T-helper 1 cell (primary cell): ENCODE measurements at places on chromosomes 4 and X.

GRCh38 chrX:41518127-41518840 is 71.1 kb downstream of the NYX start:
- no peak for DNase-seq

DNA sequence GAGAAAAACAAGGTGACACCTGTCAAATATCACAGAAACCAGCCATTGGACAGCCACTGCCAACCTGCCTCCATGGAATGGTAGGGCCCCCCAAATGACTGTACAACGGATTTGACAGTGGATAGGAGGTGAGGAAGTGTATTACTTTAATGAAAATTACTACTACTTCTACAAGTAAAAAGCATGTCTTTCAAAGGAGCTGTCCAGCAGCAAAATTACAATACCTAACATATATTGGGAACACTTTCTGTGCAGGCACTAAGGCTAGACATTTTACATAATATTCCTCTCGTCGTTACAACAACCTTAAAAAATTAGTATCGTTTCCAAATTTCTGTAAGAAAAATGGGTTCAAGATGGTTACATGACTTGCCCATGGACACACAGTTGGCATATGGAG is 14.9 kb downstream of the PPP3CA start:
- no peak for DNase-seq

DNA sequence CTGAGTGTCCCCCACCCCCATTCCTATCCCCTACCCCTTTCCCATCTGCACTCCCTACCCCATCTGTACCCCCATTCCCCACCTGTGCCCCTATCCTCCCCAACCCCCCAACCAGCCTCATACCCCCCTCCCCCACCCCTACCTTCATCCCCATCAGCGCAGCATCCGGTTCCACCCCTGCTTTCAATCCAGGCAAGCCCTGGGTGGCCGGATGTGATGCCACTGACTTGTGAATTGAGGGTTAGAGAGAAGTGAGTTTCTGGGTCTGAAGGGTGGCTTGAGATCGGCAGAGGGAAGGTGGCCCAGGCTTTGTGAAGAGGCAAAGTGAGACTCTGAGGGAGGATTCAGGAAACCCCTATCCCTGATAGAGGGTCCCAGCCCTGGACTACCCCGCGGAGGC is 7.8 kb downstream of the MAGEA4 start:
- DNase-seq = no peak

GRCh38 chrX:55014897-55015299 is 14.7 kb downstream of the APEX2 start:
- no peak for DNase-seq

- DNase-seq = no peak
These were observed 45.0 kb upstream of the ITM2A start for GRCh38 chrX:79412166-79412565.

GRCh38 chrX:41468647-41469323 is 21.6 kb downstream of the NYX start:
- no peak for DNase-seq

DNA sequence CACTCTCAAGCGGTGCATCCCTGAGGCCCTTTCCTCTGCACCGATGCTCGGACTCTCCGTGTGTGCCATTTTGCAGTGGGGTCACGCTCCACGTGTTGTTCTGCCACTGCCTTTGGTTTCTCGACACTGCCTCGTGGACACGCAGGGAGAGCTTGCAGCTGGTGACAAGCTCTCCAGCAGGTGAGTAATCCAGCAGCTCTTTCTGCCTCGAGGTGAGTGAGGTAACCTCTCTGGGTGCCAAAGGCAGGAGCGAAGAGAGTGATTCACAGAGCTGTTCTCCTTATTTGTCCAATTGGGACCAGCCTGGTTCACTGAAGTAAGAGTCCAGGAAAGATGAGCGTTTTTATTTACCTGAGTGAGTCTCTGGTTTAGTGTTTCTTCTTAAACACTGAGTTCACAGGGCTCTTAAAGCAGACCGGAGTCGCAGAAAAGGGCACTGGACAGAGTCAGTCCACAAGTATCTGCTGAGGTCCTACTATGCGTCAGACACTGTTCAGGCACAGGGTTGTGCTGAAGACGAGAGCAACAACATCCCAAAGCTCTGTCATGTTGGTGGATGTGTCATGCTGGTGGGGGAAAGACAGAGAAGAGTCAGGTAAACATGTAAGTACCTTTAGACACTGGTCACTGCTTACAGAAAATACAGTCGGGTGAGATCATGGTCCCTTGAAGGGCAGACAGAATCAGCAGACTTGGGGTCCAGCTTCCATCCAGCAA is 61.8 kb downstream of the FHDC1 start:
- no peak for DNase-seq

DNA sequence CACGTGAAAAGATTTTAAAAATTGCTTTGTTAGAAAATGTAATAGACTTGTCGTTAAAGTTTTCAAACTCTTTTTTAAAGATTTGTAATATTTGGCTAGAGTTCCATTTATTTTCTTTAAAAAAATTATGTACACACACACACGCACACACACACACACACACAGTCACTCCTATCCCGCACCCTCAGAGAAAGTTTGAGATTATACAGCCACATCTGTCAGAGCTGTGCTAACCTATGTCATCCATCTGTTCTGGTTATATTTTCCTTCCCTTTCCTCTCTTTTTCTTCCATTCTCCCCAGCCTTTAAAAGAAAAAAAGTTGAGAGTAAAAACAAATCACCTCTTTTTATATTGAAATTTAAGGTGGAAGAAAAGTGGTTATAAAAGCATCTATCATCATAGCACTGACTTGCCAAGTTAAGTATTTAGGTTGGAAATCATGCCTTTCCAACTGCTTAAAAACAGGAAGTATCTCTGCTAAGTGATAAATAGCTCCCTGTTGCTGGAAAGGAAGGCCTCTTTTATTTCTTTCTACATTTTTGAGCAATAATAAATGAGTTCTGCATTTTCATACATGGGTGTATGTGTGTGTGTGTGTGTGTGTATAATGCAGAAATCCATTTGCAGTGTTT is 163.3 kb upstream of the SPRY1 start:
- DNase-seq = no peak

DNA sequence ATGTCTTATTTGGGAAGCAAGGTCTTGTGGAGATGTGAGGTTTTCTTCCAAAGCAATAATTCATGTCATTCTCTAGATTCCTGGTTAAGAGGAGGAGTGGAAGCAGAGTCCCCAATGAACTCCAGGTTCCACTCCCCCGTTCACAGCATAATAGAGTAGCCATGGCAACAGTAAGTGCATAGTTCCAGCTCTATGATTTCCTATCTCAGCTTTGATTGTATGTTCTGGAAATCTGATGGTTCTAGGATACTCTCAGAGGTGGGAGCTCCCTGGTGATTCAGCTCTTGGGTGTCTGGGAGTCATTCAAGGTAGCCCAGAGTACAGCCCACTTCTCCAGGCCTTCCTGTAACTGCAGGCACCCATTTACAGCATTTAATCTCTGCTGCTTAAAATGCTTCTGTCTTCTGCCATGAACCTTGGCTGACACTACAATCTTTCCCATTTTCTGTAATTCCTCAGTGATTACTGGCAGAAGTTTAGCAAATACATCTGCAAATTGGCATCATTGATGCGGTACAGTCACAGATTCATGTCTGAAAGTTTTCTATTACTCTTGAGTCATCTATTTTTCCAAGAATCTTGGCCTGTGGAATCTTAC is 242.0 kb downstream of the MAPK10 start:
- DNase-seq = no peak

GRCh38 chrX:68832101-68832416 is 3.2 kb downstream of the EFNB1 start:
- DNase-seq = no peak

DNA sequence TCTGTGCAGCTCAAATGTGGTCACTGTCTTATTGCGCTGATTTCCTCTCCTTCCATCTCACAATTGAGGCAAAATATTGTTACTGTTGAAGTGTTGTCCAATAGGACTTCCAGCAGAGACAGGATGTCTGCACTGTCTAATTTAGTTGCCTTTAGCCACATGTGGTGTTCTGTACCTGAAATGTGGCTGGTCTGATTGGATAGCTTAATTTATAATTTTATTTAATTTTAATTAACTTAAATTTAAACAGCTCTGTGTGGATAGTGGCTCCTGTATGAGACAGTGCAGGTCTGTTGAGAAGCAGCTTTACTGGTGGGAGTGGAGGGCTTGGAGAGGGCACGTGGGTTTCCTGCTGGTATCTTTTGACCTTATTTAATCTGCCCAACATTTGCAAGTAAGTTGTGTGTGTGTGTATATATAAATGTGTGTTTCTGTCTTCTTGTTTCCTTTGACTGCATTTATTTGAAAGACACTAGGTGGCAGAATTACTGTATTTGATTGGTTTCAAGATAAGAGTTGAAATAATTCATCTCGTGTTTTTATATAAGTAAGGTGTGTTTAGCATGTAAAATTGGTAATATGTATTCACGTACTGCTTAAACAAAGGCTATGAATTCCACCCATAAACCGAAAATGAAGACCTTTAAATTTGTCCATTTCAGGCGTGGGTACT is 55.3 kb upstream of the MSANTD1 start:
- DNase-seq = peak; percentile 41

DNA sequence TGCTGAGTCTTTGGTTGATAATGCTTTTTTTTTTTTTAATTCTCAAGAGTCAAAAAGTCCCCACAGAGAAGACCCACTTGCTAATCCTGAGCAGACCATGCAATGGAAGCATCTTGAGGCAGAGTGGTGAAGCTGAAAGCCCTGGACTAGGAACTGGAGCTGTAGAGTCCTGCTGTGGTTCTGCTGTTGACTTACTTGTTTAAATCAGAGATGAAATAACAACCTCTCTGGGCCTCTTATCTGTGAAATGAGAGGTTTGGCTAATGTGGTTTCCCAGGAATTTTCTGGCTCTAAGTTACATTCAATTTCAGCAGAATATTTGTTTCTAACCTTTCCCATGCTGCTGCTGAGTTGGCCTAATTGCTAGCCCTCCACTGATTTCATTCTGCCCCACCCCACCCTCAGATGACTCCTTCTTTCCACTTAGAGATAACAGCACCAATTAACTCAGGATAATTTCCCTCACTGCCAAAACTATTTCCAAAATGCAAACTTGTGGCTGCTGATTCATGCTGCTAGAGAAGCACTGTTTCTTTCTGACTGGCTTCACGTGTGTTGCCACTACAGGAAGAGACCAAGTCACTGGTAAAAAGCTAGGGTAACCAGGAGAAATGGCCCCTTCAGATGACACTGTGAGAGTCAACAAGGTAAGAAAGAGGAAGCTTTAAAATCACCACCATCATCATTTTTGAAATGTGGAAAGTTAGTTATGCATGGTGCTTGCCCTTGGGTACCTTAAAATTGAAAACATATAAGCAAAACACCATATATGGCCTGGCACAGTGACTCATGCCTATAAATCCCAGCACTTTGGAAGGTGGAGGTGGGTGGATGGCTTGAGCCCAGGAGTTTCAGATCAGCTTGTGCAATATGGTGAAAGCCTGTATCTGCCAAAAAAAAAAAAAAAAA is 326.4 kb downstream of the DCHS2 start:
- no peak for DNase-seq

DNA sequence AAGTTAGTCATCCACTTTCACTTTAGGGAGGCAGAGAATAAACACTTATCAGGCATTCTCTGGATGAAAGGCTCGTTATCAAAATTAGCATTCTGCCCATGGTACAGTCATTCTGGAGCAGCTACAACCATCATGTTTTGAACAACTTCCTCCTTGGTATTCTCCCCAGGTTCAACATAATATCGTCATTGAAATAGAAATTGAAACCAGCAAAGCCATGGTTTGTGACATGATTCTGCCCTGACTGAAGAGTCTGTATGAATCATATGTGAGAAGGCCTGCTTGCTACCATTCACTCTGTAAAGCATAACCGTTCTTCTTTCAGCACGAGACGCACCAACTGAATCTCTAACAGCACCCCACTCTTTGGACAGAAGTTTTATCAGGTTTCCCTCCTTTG is 127.5 kb upstream of the RADX start:
- no peak for DNase-seq

GRCh38 chr4:160795216-160795615 is 1368.6 kb downstream of the FSTL5 start:
- DNase-seq = no peak

- no peak for DNase-seq
These were observed 225.4 kb downstream of the PCDH7 start for GRCh38 chr4:30945586-30945985.

GRCh38 chr4:84647312-84647884 is 64.5 kb downstream of the CDS1 start:
- DNase-seq = no peak

DNA sequence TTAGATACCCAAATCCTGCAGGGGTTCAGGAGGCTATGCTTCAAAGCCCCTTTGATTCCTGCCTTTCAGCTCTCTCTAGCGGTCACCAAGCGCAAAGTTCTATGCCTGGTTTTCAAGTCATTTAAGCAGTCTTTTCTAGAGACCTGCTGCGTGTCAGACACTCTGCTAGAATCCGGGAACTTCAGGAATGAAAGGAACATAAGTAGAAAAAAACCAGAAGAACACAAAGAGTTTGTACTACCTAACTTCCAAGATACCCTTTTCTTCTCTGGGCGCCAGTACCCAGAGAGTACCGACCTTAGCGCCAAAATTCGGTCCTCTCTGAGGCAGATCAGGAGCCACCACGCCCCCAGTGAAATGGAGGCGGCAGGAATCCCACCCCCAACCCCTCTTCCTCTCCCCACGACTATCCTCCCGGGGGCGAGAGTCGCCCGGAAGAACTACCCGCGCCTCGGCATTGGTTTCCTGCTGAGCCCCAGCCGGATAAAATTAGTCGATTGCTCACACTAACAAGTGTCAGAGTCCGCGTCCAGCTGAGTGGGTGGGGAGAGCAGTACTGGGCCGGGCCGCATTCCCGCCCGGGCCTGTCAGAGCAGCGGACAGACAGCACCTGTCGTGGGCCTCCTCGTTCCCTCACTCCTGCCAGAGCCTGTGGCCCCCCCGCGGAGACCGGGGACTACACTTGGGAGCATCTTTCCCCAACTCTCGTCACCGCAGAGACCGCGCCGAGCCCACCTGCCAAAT is 78.8 kb downstream of the RLIM start:
- DNase-seq = no peak

DNA sequence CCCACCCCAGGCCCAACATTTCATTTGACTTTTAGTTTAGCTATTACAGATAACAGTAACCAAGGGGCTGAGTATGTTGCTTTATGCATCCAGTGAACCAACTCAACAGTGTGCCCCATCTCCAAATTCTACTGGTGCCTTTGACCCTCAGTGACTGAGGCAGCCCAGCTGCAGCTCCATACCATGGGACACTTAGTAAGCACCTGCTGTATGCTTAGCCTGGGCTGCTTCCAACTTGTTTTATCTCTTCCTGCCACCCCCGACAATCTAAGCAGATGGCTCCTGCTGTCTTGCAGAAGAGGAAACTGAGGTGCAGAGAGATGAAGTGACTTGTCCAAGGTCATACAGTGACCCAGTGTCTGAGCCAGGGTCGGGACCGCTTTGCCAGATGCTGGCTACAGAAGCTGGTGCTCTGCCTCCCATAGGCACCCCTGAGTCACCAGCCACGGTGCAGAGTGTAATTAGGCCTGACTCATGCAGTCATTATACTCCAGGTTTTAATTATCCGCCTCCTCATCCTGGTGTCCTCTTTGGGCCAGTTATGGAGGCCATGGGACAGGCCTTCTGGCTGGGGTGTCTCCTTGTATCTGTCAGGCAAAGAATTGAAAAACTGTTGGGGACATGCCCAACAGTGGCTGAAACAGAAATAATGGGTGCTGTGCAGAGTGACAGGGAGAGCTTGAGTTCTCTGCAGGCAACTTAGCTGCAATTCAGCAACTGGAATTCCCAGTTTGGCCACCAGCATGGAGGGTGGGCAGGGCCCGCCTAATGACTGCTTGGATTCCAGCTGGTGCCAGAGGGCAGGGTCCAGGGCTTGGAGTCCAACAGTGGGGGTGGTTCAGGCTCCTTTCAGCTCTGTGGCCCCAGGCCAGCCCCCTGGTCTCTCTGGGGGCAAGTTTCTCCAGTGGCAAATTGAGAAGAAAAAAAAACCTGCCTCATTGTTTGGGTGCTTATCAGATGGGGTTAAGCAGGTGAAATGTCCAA is 8.2 kb upstream of the GPR78 start:
- no peak for DNase-seq

GRCh38 chrX:106862972-106863688 is 40.0 kb downstream of the RIPPLY1 start:
- DNase-seq = no peak
